ENCODE measurements at places on chromosomes 7 and 10.
A peak's percentile ranks its signal among the peaks of the same experiment; 100 is the strongest.

- DNase-seq = no peak
Observed at GRCh38 chr10:74988832-74989561, 122.5 kb upstream of the SAMD8 start.

- DNase-seq = peak; percentile 60
Observed at GRCh38 chr10:128927497-128928161, 539.4 kb upstream of the MGMT start.

GRCh38 chr7:128879939-128880746, 17.5 kb downstream of the ATP6V1F start:
- peak; percentile 64 for DNase-seq

GRCh38 chr10:33482486-33482885, 148.0 kb upstream of the NRP1 start:
- no peak for DNase-seq

DNA sequence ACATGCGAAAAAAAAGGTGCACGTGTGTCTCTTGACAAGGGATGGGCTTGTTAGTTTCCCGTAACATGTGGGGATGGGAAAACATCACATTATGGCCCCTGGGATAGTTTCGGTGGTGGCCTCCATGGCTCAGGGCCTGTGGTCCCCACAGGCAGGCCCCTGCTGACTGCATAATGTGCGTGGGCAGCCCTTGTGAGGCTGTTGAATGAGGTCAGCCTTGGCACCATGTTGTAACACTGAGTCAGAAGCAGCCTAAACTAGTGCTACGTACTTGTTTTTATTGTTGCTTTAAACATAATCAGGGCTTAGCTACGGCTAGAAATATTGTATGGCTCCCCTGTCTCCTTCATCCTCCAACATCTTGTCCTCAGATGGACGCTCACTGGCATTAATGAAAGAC, 80.6 kb downstream of the BEND7 start:
- DNase-seq = no peak

GRCh38 chr10:69969977-69970376, 82.7 kb upstream of the MACROH2A2 start:
- no peak for DNase-seq

DNA sequence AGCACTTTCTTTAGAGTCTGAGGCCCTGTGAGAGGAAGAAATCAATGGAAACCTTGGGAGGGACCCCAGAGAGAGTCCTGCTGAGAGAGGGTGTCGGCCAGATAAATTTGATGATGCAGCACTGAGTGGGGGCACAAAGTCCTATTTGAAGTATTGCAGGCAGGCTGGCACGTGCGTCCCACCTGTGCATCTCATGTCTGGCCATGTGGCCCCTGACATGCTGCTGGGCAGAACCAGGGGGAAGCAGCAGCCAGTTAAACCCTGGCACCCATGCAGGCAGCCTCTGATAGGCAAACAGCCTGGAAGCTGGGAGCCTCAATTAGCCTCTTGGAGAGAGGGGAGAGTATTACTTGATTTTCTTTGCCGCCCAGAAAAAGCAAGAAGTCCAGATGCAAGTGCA, 180.9 kb downstream of the PLXNA4 start:
- DNase-seq = no peak

DNA sequence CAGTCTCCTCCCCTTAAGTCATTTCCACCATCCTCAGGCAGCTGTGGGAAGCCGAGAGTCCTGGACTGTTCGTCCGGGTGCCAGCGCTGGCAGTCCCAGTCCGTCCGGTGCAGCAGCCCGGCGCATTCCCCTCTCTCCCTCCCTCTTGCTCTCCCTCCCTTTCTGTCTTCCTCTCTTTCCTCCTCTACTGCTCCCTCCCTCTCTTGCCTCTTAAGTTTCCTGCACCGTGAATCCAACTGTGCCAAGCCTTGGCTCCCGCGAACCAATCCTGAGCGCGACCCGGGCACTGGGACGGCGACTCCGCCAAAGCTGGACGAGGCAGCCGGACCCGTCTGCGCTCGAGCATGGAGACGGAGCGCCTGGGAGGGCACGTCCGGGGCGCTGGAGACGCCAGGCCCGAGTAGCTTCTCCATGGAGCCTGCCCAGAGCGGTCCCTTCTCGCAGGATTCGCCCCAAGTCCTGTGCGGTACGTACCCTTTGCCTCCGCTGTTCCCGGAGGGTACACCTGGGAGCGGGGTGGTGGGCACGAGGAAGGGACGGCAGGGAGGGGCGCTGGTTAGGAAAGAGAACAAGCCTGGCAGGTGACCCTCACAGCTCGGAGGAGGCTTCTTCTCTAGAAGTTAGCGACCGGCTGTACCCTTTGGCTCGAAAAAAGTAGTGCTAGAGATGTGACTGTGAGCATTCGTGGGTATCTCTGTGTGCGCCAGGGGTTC, 1.0 kb downstream of the NXPH1 start:
- no peak for DNase-seq

DNA sequence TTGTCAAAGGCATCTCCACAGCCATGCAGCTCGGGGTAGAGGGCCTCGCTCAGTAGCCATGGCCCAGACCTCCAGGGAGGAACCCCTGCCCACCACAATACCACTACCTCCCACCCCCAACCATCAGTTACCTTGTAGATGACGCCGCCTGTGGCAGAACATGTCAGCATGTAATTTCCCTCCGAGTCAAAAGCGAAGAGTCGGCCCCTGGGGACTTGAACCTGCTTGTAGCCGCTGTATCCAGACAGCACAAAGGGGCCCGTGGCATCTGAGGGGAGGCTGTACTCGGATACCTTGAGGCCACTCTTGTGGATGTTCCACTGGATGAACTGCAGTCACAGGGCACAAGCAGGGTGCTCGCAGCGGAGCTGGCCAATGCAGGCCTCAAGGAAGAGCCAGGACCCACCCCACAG, 16.3 kb upstream of the CYREN start:
- no peak for DNase-seq

DNA sequence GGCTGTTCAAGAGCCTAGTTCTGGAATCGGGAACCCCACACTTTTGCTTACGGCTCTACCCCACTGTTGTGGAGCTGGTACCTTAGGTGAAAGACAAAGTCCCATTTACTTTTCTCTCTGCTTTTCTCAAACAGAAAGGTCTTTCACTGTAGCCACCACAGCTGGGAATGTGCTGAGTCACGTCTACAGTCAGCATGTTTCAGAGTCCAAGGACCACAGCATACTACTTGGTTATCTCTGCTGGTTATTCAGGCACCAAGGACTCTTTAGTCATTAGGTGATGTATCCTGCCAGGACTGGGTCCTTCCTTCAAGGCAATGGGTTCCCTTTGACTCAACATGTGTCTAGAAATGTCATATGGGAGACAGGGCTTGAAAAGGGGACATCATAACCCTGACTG, 266.8 kb upstream of the STEAP1 start:
- DNase-seq = no peak

DNA sequence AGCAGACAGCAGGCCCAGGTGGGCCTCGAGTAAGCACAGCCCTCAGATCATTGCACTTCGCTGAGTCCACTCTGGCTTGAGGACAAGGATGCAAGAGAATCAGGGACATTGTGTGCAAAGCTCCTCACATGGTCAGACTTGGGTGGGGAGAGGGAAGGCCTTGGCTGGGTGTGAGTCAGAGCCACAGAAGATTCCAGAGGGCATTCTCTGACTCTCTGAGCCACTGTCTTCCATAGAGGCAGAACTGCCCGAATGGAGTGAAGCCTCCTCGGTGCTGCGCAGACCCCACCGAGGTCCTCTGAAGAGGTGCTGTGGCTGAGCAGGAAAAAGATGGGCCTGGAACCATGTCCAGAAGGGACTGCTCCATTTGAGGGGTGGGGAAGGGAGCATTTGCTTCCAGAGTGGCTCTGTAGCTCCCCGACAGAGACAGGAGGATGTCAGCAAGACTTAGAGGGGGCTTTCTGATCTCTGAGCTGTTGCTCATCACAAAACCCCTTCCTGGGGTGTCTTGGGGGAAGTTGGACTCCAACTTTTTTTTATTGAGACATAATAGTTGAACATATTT, 120.8 kb downstream of the PTPN20 start:
- DNase-seq = no peak

DNA sequence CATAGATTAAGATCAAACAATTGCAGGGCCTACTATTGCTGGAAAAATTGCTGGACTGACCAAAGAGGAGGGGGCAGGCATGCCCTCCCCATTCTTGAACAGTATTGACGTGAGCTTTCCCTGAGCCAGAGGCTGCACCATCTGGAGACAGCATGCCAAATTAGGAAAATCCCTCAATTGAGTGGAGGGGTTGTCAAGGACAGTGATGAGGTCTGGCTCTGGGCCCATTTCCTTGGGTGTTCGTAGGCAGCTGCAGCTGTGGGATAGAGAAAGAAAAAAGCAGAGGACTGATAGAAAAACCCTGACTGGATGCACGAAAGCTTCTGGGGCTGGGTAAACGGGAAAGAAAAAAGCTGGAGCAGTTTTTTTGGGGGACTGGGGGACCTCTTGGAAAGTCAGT, 22.8 kb upstream of the ORC5 start:
- no peak for DNase-seq

GRCh38 chr10:35386594-35387174, 50.4 kb downstream of the CCNY start:
- peak; percentile 53 for DNase-seq

- DNase-seq = no peak
Observed at GRCh38 chr10:120972259-120972658, 121.1 kb downstream of the WDR11 start.

DNA sequence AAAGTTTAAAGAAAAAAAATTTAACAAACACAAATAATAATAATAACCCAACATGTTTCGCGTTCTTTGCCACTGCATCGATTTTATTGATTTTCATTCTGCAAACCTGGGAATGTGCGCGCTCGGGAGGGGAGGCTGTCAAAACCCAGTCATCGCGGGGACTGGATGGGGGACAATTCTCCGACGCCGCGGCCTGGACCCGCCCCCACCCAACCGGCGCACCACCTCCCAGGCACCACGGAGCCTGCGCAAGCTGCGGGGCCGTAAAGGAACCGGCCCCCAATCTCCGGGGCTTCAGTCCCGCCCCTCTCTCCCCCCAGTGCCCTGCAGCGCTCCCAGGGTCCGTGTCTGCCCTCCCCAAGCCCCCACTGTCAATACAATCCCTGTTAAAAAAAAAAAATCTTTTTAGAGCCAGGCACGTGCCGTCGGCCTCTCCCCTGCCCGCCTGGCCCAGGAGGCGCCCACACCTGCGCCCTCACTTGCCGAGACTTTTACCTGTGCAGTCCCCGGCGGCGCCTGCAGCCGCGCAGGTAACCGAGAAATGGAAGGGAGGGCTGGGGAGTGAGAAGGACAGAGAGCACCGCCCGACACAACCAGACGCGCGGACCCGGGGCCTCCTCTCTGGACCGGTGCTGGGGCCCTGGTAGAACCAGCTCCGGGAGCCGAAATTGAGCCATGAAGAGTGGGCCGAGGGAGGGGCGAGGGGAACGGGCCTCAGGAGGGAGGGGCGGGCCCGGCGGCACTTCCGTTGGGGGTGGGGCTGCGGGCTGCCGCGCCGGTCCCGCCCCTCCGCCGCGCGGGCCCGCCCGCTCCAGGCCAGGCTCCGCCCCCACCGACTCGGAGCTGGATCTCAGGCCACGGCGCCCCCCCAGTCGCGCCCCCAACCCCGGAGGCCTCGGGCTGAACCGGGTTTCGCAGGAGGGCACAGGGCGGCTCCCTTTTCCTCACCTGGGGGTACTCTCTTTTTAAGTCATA, 7.6 kb upstream of the ZNF503 start:
- DNase-seq = peak; percentile 81

- no peak for DNase-seq
Observed at GRCh38 chr10:60187691-60188090, 202.0 kb downstream of the ANK3 start.

DNA sequence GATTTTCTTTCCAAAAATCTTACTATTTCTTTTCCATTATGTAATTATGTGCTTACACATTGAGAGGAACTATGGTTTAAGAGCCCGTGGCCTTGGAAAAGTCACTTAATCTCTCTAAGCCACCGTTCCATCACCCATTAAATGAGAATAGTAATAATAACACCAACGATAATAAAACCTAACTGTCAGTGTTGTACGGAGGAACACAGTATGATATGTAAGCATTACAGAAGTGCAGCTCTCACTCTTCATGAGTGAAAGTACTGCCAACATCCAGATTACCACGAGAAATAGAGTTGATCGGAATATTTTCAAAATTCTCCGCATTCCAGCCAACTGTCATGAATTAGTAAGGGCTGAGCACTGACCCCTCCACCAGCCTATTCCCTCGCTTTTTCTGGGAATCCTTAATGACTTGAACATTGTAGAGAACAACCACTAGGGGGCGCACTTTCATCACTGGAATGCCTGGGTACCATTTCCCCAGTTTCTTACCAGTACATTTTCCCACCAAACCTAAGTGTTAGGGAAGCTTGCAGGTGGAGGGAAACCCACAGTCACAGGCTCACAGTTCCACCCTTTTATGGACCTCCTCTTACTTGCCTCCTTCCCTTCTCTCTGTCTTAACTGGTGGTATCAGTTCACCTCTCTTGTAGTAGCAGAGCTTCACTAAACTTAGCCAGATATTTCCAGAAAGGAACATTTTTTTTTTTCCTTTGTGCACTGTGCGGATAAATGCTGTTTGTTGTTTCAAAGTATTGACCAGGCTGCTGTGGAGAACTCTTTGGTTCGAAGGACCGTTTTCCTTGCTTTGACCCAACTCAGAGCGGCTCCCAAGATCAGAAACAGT, 27.8 kb downstream of the NKX2-3 start:
- DNase-seq = no peak

DNA sequence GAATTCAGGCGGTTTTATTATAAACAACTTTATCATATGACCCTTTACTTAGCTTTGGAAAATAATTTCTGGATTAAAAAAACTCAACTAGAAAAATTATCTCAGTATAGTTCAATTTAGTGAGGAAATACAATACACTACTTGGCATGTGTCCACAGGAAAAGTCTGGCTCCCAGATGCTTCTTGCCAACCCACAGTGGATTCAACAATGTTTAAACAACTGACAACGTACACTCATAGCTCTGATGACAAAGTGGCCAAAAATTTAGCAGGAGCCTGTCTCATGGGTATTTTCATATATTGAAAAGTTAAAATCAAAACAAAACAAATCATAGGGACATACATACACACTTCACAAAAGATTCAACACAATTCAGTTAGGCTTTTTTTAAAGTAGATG, 158.8 kb downstream of the SKAP2 start:
- DNase-seq = no peak

GRCh38 chr10:116791241-116791640, 48.9 kb upstream of the HSPA12A start:
- DNase-seq = no peak

DNA sequence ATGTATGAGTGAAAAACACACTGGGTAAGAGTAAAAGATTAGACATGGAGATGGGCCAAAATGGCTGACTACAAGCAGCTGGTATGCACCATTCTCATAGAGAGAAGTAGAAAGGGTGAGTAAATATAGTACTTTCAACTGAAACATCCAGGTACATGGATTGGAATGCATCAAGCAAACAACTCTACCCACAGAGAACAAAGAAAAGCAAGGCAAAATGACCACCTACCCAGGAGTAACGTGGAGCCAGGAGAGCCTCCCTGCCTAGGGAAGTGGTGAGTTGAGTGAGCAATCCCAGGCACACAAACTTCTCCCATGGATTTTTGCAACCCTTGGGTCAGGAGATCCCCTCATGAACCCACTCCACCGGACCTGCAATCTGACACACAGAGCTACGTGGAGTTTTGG, 212.8 kb downstream of the PTN start:
- DNase-seq = no peak

GRCh38 chr7:155543926-155544325, 2.4 kb downstream of the CNPY1 start:
- DNase-seq = peak; percentile 5
